Activated CD4-positive, alpha-beta T cell treated with anti-CD3 and anti-CD28 coated beads, Interleukin-2, Interleukin-4, amounts not matched to agents 100 ng/mL and 50 ng/mL, durations not matched to agents 16 hours and 8 hours (primary cell): ENCODE measurements at places on chromosomes 12 and 14.

DNA sequence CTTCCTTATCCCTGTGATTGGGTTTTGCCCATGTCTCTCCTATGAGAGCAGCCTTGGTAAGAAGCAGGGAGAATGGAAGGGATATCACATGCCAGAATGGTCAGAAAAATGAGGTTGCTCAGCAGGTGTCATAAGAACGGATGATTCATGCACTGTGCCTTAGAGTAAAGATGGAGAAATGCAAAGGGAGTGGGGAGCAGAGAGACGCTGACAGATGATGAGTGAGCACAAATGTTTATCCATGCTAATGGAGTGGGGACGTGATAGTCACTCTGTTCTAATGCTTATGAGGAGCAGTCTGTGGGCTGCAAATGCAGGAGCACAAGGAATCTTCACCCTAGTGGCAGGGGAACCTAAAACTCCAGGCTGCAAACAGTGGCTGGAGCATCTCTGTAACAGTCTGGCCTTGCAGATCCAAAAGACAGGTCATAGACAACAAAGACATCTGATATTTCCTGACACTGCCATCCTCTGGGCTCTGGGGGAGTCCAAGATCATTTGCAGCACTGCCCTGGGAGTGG lies 243.2 kb downstream of the CACNA1C start:
- no peak for DNase-seq

GRCh38 chr12:132411457-132411856 lies 78.5 kb upstream of the FBRSL1 start:
- no peak for DNase-seq

DNA sequence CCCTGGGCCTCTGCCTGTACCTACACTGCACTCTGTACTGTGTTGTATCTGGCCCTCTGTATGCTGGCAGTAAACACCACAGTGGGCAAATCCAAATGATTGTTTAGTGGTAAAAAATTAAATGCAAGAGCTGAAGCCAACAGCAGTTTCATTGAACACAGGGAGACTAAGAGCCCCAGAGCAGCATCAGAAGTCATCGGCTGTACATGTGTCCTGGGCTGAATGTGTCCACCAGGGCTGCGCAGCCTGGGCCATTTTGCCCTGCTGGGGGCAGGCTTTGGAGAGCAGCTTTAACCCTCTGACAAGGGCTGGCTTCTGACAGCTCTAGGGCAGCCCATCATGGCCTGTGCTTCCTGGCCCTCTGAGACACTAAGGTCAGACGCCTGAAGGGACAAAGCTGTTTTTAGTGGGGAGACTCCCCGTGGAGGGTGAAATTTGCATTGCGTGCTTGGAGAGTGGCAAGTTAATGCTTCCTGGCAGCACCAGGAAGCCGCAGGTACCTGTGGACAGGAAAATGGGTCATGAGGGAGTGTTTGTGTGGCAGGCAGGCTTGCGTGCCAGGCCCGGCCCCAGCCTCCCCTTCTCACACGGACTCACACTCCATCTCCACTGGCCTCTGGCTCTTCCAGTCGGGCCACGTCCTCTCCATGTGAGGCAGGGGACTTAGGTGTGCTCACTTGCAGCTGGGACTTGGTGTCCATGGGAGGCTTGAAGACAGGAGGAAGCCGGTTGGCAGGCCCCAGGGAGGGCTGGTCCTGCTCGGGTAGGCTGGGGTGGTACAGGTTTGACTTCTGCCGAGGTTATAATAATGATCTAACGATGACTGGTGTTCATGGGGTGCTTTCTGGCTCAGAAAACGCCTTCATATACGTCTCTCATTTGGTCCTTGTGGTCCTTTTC lies 150.1 kb downstream of the TSPAN9 start:
- no peak for DNase-seq

DNA sequence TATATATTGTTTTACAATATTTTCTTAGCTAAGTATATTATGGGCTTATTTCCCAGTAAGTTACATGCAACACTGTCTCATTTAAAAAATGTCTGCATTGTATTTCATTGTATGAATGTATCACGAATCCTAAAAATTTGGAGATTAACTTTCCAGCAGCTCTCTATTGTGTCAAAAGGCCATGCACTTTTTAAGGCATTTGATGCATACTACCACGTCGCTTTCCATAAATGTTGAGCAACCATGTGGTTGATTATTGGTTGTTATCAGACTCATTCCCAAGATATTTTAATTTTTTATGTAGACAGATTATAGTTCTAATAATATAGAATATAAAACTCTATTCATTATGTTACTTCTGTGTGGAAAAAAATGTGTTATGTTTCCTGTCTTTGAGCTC lies 79.9 kb downstream of the SMOC1 start:
- DNase-seq, result no peak

DNA sequence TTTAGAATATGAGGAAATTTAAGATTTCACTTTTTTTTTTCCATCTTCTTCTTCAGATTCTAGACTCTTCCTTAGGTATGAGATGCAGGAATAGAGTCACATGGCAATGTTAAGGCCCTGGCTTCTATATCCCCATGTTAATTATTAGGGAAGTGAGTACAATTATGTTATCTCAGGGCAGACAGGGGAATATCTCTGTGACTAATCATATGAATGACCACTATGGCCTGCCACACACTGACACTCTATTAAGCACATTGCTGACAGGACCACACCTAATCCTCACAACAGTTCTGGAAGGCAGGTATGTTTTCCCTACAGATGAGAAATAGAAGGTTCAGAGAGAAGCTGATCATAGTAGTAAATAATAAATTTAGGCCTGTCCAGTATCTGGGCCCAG lies 69.4 kb upstream of the PTPRQ start:
- no peak for DNase-seq

GRCh38 chr12:40602562-40602961 lies 89.7 kb upstream of the CNTN1 start:
- DNase-seq, result no peak

DNA sequence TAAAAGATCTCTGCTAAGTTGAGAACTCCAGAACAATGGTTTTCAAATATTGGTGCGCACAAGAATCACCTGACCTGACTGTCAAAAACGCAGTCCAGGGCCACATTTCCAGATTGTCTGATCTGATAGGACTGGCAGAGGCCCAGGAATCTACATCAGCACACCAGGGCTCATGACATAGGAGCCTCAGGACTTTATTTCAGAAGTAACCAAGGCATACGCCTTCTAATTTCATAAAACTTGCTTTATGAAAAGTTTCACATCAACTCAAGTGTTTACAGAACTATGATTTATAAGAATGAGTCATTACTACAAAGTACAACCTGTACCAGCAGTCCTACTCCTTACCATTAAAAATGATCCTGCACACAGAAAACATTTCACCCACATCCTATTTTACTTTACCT lies 47.7 kb upstream of the PTPRO start:
- no peak for DNase-seq

- DNase-seq, result no peak
Measured at GRCh38 chr12:39443929-39444209, 949 bp upstream of the KIF21A start.

DNA sequence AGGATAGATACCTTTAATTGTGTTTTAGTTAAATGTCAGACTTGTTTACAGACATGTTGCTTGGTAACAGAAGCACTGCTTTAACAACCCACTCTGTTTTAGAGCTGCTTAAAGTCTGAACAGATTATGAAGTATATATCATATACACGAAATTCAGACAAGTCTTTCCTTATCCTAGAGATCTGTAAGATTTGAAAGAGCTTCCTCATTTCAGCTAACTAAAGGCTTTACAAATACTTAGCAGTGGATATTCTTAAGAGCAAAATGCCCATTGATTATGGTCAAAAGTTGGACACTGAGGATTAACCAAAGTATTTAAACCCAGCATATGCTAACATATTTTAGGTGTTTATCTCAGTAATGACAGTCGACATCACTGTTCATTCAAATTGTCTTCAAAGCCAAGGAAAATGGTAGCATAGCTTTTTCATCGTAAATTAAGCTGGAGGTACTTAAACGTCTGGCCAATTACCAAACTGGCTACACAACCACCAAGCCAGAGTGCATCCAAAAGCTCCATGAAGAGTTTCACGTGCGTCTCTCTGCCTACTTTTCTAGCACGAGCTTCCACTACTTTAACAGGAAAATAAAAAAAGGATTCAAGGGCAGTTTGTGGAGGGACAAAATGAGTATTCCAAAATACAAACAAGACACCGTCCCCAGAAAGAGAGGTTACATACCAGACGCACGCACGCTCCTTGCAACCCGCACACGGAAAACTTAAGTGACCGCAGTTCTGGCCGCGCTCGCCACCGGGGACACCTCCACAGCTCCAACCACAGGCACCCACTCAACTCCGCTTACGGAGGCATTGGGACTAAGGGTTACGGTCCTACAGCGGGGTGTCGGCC lies 565 bp downstream of the CEP83 start:
- peak; percentile 9 for DNase-seq

DNA sequence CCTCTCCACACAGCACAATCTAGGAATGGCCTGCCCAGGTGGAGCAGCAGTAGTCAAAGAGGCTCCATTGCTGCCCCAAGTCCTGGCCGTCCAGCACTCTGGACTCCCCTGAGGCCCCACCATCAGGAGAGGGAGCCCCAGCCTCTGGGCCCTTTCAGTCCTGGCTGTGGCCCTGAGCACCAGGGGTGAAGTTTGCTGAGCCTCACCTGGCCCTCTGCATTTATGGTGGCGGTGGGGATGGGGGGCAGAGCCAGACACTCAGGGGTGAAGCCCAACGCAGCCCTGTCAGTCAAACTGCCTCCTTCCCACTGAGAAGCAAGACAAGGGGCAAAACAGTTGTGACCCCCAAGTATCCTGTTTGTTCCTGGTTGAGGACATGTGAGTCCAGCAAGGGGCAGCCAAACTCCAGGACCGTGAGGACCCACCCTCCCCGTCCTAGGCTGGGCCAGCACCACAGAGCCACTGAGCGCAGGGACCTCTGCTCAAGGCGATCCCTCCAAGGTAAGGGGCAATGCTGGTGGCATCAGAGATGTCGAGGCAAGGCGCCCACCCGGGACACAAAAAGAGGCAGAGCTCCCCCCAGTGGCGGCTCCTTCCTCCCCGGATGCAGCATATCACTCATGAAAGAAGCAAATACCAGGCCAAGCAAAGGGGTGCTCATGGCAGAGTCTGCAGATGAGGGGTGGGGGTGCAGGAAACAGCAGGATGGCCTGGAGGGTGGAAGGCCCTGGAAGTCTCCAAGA lies 4.8 kb upstream of the AMN start:
- peak; percentile 36 for DNase-seq

DNA sequence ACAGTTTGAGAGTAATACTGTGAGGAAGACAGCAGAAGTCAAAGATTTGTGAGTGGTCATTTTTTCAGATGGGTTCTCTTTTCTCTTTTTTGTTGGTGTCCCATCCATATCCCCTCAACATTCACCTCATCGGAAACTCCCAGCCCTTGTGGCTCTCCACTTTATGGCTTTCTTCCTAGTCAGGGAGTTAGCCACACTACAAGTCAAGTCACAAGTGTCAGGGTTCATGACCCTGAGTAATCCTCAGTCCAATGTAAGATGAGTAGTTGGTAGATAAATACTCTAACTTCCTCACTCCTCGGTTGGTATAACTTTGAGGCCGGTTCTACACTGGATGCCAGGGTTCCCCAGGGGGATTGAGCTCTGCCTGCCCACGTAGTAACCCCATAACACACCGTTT lies 41.4 kb downstream of the PTGER2 start:
- DNase-seq, result no peak

GRCh38 chr12:50181691-50182090 lies 14.5 kb upstream of the CERS5 start:
- DNase-seq, result no peak

- DNase-seq, result no peak
Measured at GRCh38 chr14:43792980-43793379, 714.1 kb downstream of the FSCB start.

- no peak for DNase-seq
Measured at GRCh38 chr14:32049361-32050088, 27.6 kb upstream of the ARHGAP5 start.

GRCh38 chr12:34376133-34376799 lies 354.0 kb downstream of the ALG10 start:
- no peak for DNase-seq

- DNase-seq, result no peak
Measured at GRCh38 chr12:108693751-108694150, 37.6 kb downstream of the CORO1C start.

GRCh38 chr12:100708591-100708990 lies 86.0 kb upstream of the ANO4 start:
- no peak for DNase-seq

- DNase-seq, result peak; percentile 71
Measured at GRCh38 chr14:59301354-59301753, 112.9 kb downstream of the DAAM1 start.

DNA sequence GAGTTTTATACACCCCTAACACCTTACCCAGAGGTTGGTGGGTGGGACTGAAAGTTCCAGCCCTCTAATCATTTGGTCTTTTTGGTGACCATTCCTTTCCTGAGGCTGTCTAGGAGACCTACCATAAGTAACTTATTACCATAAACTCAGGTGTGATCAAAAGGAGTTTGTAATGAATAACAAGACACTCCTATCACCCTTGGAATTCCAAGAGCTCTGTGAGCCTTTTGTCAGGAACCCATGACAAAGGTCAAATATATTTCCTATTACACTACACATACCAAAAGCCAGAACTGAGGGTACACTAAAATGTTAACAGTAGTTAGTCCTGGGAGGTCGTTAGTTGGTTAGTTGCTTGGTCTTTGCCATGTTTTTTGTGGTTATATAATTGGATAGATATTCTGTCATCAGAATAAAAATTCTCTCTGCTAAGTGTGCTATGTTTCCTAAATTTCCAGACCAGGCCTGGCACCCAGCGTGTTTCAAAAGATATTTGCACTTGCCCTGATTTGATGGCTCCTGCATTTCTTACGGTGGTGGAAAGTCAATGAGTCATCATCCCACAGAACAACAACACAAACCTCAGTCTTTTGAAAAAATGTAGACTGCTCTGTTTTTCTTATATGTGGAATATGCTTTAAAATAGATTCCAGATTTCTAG lies 27.0 kb upstream of the AKAP5 start:
- no peak for DNase-seq

- DNase-seq, result no peak
Measured at GRCh38 chr14:34580381-34580780, 40.9 kb upstream of the EAPP start.

GRCh38 chr14:29274890-29275596 lies 508.5 kb downstream of the FOXG1 start:
- DNase-seq, result no peak

GRCh38 chr14:106058342-106058741 lies 532.0 kb downstream of the TMEM121 start:
- no peak for DNase-seq

GRCh38 chr12:2653461-2653965 lies 141.3 kb upstream of the FKBP4 start:
- no peak for DNase-seq

- no peak for DNase-seq
Measured at GRCh38 chr14:95460647-95461478, 55.6 kb downstream of the SYNE3 start.

GRCh38 chr12:54419088-54419887 lies at the start of gene ITGA5:
Gene ITGA5, minus strand, starts transcription at chr12:54419266. Its CDS starts 68 bp downstream, at chr12:54419198.
- no peak for DNase-seq

DNA sequence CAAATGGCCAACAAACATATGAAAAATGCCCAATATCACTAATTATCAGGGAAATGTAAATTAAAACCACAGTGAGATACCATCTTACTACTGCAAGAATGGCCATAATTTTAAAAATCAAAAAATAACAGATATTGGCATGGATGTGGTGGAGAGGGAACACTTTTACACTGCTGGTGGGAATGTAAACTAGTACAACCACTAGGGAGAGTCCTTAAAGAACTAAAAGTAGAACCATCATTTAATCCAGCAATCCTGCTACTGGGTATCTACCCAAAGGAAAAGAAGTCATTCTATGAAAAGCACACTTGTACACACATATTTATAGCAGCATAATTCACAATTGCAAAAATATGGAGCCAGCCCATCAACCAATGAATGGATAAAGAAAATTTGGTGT lies 459.7 kb downstream of the GXYLT1 start:
- no peak for DNase-seq

- no peak for DNase-seq
Measured at GRCh38 chr14:103118663-103119404, 4.4 kb upstream of the TNFAIP2 start.
